ENCODE measurements at places on chromosomes 3 and 15.
A peak's percentile ranks its signal among the peaks of the same experiment; 100 is the strongest.

DNA sequence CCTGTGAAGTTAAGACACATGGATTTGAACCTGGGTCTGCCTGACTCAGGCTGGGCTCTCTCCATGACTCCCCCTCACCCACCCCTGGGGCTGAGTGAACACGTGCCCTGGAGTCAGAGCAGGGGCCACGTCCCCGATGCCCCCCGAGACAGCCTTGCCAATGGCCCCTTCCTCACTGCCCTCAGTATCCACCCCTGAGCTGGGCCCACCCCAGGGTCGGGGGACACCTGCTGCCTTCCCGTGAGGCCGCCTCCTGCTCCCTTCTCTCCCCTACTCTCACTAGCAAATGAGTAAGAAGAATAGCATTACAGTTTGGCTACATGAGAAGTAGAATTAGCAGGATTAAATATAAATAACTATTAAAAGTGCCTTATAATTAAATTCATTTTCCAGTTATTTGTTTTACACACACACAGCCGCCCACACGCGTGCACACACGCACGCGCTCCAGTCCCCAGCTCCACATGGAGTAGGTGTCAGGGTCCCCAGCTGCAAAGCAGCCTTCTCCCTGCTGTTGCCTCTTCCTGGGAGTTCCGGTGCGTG lies 117.4 kb upstream of the LINGO1 start:
- peak; percentile 1 for DNase-seq

DNA sequence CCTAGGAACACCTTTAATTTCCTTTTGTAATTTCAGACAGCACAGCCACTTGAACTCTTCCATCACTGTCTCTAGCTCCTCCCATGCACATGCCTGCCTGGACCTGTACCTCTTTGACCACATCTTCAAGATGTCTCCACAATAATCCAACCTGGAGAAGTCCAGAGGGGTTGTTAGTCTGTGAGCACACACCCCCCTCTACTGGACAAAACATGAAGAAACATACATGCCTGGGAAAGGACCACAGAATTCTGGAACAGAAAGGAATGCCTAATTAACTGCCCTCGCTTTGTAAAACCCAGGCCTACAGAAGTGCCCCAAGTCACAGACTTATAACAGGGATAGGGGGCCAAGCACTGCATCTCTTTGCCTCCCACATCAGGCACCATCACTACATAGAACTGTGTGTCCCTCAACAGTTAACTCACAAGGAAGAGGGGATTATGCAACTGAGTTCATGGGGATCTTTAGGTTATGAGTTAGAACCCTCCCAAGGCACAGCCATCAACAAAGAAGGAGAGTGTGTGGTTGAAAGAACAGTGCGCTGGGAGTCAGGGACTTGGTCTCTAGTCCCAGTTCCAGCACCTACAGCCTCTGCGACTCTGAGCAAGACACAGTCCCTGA lies 61.7 kb downstream of the FMN1 start:
- no peak for DNase-seq

DNA sequence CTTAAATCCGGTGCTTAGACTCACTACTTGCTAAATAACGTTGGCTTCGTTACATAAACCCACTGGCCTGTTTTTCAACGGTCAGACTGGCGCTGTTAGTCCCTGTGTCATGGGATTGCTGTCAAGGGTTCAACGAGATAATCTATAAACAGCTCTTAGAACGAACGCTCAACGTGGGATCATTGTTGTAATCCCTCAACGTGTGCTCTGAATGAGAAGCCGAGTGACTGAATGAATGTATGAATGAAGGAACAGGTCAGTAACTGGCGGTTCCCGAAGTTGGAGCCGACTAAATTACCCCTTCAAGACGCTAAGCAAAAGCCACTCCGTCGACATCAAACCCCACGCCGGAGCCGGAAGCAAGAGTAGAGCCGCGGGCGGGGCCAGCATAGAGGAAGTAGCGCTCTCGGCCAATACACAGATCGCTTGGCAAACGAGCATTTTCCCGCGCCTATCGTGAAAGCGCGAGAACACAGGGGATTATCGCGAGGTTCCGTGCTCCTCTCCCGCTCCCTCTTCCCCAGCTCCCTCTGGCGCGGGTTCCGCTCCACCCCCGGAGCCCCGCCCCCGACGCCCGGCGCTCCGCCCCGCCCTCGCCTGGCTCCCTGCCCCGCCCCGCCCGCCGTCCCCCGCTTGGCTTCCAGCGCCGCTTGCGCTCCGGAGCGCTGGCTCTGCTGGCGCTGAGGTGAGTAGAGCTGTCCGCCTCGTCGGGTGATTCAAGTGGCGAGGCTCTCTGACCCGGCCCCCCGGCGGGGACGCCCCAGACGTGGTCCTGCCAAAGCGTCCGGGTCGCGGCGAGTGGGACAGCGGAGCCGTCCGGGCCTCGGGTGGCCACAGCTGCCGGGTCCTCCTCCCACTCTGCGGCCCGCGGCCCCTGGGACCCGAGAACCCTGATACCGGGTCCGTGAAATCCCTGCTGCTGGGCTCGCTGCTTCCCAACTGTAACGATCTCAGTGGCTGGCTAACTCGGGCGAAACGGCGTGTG lies at the start of gene LRRC28:
Gene LRRC28 (plus strand): TSS at position 625 of the 985 bp plus-strand sequence. CDS start 4,477 bp downstream, outside the sequence.
- peak; percentile 97 for DNase-seq

DNA sequence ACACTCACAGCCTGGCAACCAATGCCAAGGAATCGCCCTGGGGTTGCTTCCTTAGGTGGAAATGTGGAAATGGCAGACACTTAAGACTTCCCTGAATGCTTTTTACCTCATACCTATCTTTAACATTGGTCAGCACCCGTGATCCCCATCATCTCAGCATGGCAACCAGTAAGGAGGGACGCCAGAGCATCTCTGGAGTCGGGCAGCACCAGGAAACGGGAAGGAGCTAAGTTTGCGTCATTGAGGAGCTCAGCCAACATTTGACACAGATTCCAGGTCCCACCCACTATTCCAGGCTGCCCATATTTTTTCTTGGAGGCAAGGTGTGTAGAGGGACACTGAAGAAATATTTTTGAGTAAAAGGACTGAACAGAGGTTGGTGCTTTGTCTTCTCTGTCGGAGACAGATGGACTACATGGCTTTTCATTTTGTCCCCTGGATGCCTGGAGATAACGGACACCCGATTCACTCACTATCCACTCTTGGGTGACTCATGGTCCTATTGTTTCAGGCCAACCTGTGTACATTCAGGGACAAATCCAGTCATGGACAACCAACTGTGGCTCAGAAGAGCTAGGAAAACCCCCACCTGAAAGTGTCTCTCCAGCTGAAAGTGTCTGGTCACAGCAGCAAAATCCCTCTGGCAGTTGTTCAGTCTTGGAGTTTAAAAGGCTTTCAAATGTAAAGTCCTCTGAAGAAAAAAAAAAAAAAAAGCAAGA lies 70.4 kb upstream of the OXTR start:
- DNase-seq, result no peak

GRCh38 chr3:129211772-129212171 lies 28.1 kb upstream of the CNBP start:
- no peak for DNase-seq

DNA sequence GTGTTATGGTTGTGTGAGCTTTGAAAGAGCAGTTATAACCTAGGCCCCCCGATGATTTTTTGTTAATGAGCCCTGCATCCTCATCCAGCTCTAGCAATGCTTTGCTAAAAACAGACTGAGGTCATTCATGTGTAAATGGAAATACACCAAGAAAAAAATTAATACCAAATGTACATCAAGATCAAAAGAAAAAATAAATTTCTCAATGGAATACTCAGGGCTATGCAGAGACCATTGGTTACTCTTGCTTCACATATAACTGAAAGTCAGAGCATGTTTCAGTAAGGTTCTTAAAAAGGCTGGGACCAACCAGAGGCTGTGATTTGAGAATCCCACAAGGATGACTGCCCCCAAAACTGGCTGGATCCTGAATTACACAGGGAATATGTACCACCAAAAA lies 48.0 kb downstream of the ARHGAP31 start:
- DNase-seq, result no peak

DNA sequence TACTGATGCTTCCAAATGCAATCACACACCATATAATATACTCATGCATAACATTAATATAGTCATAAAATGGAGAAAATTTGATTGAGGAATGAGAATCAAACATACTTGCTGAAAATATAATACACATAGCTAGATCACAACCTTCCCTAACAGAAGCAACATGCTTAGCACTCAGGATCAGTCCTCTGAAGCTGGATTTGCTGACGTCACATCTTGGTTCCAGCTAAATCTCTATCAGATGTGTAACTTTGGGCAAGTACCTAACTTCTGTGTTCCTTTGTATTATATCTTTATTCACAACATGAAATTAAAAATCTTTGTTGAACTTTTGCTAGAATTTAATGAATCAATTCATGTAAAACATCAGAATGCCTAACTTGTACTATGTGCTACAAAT lies 263.5 kb downstream of the ZNF385D start:
- DNase-seq, result no peak

- no peak for DNase-seq
Measured at GRCh38 chr3:186888569-186888968, 41.8 kb upstream of the ST6GAL1 start.

DNA sequence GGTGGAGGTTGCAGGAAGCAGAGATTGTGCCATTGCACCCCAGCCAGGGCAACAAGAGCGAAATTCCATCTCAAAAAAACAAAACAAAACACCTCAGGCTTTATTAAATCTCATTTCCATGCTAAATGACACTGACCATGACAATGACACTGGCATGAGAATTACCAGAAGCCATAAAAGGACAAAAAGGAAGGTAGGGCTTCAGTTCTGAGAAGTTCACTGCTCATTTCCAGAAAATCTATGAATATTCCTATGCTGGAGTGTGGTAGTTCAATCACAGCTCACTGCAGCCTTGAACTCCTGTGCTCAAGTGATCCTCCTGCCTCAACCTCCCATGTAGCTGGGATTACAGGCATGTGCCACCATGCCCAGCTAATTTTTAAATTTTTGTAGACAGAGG lies 44.7 kb downstream of the PCNP start:
- no peak for DNase-seq

- DNase-seq, result no peak
Measured at GRCh38 chr15:42723068-42723467, 13.9 kb downstream of the CDAN1 start.

- no peak for DNase-seq
Measured at GRCh38 chr15:40953713-40954074, 423 bp downstream of the CHAC1 start.

DNA sequence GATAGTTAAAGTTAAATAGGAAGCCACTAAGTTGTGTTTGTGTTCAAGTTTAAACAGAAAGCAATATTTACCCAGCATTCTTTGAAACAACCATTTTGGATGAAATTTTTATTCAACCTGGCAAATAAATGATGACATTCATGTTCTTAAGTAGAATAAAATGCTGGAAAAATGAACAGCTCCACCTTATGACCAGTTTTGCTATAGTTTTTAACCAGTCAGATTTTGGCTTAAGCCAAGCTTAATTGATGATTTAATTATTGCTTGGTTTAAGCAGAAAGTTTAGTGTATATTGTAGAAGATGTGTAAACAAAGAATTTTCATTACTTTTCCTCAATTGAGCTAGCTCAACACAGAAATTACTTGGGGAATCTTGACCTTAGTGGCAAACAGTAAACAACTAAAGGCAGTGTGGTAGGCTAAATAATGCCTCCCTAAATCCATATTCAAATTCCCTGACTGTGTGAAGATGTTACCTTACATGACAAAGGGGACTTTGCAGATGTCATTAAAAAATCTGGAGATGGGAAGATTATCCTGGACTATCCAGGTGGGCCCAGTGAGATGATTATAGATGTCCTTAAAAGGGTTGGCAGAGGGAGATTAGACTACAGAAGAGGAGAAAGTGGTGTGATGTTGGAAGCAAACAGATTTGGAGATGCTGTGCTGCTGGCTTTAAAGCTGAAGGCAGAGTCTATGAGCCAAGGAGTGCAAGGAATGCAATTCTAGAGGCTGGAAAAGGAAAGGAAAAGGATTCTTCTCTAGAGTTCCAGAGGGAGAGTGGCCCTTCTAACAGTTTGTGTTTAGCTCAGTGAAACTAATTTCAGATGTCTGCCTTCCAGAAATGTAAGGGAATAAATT lies 448.6 kb upstream of the GOLIM4 start:
- no peak for DNase-seq

DNA sequence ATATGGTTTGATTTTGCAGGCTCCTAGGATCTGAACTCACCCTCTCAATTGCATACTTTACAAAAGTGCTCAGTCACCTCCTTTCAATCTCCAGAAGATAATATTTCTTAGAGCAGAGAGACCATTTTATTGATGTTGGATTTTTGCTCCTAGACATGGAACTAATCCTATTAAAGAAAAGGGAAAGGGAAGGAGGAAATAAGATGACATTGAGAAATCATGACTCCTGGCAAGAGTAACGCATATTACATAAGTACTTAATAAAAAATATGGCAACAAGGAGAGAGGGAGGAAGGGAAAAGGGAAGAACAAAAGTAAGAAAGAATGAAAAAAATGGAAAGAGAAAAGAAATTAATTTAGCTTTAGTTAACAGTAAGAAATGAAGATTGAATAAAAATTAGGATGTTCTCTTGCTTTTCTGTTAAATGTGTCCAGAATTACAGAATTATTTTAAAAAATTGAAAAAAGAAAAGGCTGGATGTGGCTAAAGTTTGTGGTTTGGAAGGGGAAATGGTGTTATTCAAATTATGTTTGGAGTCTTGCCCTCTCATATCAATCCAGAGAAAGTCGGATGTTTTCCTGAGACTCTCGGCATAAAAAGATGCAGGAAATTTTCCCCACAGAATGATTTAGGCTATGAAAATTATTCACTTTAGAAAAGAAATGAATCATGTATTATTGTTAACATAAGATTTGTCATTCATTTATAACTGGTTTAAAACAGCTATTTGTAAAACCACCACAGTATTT lies 474.0 kb downstream of the FGF12 start:
- no peak for DNase-seq

DNA sequence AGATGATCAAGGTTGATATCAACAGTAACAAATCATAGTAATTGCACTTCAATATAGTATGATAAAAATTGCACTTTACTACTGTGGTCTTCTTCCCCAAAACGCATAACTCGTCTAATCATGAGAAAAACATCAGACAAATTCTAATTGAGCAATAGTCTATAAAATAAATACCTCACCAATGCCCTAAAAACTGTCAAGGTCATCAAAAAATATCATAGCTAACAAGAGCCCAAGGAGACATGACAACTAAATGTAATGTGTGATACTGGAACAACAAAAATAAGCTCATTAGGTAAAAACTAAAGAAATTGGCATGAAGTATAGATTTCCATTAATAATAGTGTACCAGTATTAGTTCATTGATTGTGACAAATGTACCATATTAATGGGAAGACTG lies 85.6 kb upstream of the LRRC3B start:
- no peak for DNase-seq

- DNase-seq, result peak; percentile 29
Measured at GRCh38 chr3:184156522-184156955, 1.4 kb downstream of the DVL3 start.

DNA sequence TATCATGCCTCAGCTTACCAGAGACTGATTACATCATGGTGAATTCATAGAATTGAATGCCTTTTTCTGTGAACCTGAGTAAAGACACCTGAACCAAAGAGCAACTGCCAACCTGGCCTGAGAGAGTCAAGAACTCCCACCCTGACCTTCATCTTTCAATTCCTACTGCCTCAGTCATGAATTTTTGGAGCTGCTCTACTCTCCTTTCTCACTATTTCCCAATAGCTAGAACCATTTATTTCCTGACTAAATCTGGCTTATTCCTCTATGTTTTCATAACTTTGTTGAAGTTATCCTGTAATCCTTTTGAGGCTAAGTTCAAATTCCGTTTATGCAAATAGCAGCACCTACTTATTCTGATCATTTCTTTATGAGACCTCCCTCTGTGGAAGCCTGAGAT lies 712.4 kb upstream of the UBE2E2 start:
- no peak for DNase-seq

- DNase-seq, result no peak
Measured at GRCh38 chr3:195198426-195199346, 72.3 kb downstream of the XXYLT1 start.

GRCh38 chr15:101424984-101425383 lies 64.5 kb downstream of the PCSK6 start:
- DNase-seq, result no peak

All from NCI-H1694 treated with DMSO at 0.1 percent for 48 hours (cell line).